CD4-positive, alpha-beta T cell treated with Interleukin-6 at 100 ng/mL for 8 hours (primary cell): ENCODE measurements at places on chromosomes 4 and X.

DNA sequence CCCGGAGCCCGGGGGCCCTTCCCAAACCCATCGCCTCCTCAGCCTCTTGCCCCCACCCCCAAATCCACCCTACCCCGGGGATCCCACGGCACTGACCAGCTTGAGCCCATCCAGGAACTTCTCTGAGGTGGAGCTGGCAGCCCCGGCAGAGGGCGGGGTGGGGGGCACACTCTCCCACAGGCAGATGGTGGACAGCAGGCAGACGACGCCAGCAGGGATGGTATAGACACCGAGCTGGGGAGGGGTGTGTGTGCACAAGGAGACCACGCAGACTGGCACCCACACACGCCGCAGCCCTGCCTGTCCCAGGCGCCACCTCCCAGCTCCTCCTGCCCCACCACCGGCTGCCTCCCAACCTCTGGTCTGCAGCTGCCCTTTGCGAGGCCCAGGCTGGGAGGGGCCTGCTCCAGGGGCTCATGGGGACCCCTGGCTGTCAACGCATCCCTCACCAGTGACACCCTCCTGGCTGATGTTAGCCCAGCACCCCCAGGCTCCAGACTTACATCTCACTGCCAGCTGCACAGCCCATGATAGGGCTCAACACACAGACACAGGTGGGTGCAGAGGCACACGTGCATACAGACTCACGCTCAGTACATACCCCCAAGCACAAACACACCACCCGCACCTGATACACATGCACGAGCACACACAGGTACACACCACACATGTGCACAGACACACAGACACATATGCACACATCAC, 4.2 kb downstream of the SLC49A3 start:
- DNase-seq, result no peak

- DNase-seq, result no peak
Observed at GRCh38 chr4:174828845-174829701, at the start of gene GLRA3. Gene GLRA3 (minus strand): TSS chr4:174829247. CDS start chr4:174828811, 436 bp downstream.

DNA sequence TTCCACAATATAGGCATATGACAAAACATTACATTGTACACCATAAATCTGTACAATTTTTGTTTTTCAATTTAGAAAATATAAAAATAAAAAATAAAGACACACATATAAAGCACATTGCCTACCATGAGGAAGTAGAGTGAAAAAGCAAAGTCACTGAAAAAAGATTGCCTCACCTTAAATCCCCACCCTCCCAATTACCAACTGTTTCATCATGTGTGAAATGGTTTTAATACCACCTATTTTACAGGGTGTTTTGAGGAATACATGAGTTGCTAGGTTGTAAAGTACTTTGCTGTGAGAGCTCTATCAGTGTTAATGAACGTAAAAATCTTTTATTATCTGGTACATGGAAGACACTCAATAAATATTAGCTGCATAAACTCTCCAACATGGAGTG, 373.6 kb upstream of the NDST3 start:
- no peak for DNase-seq

GRCh38 chrX:123077631-123078030, 106.4 kb upstream of the GRIA3 start:
- DNase-seq, result no peak

DNA sequence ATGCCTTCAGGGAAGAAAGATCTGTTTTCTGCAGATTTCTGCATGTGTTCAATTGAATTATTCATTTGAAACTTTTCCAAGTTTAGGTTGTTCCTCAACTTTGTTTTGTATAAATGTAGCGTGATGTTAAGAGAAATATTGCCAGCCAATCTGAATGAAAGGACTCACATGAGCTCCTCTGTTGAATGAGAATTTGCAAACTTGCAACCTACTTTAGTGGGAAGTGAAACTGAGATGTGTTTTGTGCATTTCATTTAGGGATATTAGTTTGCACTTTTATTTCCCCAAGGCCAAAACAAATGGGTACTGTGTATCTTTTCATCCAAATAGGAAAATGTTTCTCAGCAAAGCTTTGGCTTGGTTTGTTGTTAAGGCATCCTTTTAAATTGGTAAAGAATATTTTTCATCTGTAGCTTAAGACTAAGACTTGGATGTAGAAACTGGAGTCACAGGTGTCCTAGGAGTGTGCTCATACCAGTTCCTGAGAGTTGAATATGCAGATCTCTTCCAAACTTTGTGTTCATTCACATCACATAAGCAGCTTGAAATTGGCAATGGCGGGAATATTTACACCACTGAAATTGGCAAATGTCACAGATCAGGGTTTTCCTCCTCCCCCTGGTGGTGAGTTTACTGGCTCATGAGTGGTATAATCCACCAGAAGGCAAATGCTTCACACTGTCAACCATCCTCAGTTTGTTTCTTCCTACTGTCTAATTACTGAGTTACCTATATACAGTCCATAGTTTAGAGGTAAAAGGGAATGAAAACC, 193.6 kb upstream of the BANK1 start:
- peak; percentile 22 for DNase-seq

- no peak for DNase-seq
Observed at GRCh38 chr4:133982533-133983224, 218.9 kb downstream of the PABPC4L start.

- DNase-seq, result no peak
Observed at GRCh38 chr4:8844976-8845690, 26.5 kb downstream of the HMX1 start.

- DNase-seq, result no peak
Observed at GRCh38 chr4:66927937-66928336, 617.4 kb downstream of the CENPC start.

- no peak for DNase-seq
Observed at GRCh38 chr4:41873380-41874295, 61.6 kb upstream of the TMEM33 start.

DNA sequence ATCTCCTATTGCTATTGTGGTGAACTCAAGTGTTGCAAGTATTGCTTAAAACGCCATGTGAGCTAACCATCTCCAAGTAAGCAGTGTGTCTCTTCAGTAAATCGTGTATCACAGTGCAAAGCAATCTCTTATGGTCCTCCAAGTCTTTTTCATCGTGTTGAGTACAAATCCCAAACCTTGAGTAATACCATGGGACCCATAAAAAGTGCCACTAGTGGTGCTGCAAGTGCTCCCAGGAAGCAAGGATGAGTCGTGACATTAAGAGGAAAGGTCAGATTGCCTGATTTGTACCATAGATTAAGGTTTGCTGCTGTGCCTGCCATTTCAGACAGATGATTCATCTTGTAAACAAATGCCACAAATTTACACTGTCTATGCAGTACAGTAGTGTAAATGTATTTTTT, 66.9 kb upstream of the BMPR1B start:
- DNase-seq, result no peak

DNA sequence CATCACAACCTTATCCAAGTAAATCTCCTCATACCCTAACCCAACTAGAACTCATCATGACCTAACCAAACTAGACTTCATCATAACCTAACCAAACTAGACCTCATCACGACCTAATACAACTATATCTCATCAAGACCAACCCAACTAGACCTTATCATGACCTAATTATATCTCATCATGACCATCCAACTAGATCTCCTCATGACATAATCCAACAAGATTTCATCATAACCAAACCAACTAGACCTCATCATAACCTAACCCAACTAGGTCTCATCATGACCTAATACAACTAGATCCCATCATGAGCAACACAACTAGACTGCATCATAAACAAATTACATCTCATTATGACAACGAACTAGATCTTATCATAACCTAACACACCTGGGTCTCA, 86.4 kb downstream of the DHRSX start:
- no peak for DNase-seq

DNA sequence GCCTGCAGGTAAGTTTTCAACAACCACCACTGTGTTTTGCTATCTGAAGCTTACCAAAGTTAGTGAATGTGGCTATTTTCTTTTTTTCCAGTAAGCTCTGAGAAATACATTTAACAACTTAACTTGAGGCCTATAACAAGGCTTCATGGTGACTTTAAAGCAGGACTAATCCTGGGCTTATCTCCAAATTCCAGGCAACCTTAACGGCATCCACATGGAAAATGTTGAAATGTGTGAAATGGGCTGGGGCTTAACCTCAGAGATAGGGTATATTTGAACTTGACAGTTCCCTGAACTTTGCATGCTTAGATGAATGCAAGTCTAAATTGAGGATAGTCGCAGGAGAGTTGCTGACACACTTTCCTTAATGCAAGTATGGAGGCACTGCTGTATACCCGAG, 539.2 kb downstream of the GALNTL6 start:
- DNase-seq, result no peak

- DNase-seq, result no peak
Observed at GRCh38 chr4:155889031-155889793, 14.3 kb upstream of the TDO2 start.

DNA sequence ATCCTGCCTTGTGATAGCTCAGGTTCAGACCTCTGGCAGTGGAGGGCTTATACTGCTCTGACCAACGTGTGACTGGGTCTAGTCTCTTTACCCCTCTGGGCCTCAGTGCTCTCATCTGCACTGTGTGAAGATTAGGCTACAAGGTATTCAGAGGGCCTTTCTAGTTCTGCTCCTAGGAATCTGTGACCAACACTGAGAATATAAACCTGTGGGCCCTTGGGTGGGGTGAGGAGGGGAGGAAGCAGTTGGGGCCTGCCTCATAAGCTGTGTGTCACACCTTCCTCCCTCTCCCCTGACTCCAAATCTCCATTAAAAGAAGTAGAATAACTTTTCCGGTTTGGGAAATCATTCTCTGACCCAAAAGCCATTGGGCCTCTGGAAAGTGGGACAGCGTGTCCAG, 66.3 kb upstream of the MSN start:
- DNase-seq, result peak; percentile 15

DNA sequence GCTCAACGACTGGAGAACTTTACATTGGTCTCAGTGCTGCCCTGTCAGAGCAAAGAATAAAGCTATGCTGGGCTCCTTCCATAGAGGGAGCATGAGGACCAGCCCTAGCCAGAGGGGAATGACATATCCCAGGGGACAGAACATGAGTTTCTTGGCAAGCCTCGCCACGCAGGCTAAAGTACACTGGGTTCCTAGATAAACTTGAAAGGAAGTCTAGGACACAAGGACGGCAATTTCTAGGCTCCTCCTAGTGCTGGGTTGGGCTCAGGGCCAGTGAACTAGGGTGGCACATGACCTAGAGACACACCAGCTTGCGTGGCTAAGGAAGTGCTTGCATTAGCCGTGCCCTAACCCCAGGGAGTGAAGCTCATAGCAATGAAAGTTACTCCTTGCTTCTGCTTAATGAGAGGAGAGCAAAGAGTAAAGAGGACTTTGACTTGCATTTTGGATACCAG, 141.0 kb downstream of the MAB21L2 start:
- DNase-seq, result no peak

DNA sequence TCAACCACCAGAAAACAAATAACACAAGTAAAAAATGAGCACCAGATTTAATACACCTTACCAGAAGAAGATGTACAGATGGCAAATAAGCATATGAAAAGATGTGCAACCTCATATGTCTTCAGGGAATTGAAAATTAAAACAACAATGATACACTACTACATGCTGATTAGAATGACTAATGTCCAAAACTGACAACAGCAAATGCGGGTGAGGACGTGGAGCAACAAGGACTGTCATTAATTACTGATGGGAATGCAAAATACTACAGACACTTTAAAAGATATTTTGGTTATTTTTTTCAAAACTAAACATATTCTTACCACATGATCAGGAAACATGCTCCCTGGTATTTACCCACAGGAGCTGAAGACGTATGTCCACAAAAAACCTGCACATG, 140.3 kb downstream of the FRYL start:
- DNase-seq, result no peak

DNA sequence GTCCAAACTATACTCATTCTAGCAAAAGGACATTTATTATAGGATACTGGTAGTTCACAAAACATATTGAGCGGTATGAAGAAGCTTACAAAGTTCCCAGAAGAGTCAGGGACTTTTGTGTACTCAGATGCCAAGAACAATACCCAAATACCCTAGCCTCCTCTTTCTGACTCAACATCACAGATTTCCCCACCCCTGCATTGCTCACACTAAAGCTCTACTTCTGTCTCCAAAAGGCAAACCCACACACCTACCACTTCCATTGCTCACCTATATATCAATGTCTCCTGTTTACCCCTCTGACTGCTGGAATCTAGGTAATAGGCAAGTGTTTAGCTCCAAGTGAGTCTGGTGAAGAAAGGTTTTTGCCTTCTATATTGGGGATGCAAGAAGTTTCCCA, 100.7 kb upstream of the HCCS start:
- no peak for DNase-seq

DNA sequence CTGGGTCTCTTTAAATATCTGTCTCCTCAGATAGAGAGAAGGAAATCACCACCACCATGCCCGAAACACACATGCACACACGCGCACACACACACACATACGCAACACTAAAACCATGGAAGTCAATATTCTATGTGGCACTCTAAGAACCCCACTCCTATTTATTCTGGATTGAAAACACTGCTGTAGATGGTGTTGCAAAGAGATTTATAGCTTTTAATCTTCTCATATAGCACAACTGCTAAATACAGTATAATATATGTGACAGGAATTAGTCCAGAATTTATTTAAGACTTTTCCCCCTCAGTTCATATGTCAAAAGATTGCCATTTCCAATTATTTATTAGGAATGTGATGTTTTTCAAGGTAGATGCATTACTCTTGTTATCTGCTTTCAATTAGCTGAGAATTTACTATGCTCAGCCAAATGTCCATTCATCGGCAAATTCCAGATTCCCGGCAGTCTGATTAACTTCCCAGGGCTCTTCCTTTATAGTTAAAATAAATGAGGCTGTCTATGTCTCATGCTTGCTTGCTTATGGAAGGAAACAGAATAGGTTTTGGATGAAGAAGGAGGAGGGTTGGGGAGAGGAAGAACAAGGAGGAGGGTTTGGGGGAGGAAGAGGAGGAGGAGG, 115.4 kb upstream of the NDP start:
- DNase-seq, result no peak

GRCh38 chr4:4853371-4853823, 6.1 kb upstream of the MSX1 start:
- DNase-seq, result no peak

DNA sequence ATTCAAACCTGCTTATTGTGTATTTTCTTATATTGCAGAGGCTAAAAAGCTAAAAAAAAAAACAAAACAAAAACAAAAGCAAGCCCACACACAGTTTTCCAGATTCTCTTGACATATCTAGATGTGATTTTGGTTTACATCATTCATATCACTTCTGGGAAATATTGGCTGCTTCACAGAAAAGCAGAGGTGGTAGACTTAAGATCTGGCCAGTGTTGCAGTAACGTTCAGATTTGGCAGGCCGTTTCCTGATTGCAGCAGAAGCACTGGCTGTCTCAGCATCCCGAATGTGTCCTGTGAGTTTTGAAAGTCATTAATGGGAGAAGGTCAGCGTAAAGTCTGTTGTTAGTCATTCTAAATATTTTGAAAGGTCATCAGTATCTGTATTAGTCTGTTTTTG, 2062.0 kb downstream of the ARAP2 start:
- no peak for DNase-seq

GRCh38 chrX:10856797-10857196, 236.4 kb upstream of the MID1 start:
- DNase-seq, result no peak

GRCh38 chrX:44451056-44451455, 91.6 kb downstream of the FUNDC1 start:
- DNase-seq, result no peak

- DNase-seq, result no peak
Observed at GRCh38 chr4:82852751-82853285, 38.1 kb downstream of the SEC31A start.
